Fibroblast of pulmonary artery (primary cell): ENCODE measurements at places on chromosomes 7 and 10.

- DNase-seq, result no peak
Measured at GRCh38 chr10:118339111-118339510, 3.0 kb downstream of the FAM204A start.

DNA sequence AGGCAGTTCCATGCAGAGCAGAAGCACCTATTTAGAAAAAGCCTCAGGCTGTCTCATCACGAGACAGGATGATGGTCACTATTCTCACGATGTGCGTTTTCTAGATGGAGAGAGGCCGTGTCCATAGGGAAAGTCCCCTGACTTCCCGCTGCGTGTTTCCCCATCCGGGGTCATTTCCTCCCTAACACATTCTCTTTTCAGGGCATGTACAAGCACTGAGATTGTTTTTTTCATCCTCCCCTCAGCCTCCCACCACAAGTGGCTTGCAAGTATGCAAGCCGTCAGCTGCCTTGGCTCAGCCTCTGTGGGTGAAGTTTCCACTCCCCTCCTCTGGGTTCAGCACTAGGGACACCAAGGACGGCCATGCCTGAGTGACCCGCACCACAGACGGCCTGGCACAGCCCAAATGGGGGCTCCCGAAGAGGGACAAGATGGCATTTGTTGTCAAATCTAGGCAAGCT, 2.7 kb upstream of the CALML5 start:
- DNase-seq, result peak; percentile 53

DNA sequence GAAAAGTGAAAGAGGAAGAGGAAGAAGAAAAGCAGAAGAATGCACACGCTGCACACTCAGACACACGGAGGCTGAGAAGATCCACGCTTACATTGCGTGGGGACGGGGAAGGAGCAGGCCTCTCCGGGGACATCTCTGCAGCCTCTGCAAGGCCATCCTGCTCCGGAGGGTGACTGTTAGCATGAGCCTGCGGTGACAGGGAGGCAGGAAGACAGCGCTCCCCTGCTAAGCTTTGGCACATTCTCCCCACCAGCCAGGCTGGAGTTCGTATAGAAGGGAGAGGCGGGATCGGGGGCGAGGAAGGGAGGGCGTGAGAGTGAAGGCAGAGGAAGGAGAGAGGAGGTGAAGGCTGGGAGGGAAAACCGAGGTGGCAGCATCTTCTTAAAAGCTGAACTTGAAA, 366.0 kb upstream of the SHH start:
- no peak for DNase-seq

GRCh38 chr10:30489346-30489745, 55.4 kb downstream of the MAP3K8 start:
- no peak for DNase-seq

GRCh38 chr10:12960941-12961340, 40.6 kb downstream of the CCDC3 start:
- no peak for DNase-seq

DNA sequence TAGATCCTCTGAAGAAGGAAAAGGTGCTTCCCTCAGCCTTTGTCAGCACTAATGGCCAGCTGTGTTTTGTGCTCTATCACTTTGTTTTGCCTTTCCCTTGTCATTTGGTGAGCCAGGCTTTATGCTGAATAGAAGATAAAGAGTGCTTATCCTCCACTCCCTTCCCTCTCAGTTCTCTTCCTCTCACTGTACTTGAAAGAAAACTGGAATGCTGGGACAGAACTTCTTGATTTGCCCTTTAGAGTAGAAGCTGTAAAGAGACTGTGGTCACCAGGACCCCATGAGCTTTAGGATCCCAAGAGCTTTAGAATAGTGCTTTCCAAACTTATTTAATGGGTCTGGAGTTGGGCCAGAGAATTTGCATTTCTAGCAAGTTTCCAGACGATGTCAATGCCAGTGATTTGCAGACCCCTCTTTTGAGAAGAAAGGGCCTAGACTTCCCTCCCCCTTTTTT, 81.4 kb downstream of the LRRC4 start:
- peak; percentile 16 for DNase-seq

DNA sequence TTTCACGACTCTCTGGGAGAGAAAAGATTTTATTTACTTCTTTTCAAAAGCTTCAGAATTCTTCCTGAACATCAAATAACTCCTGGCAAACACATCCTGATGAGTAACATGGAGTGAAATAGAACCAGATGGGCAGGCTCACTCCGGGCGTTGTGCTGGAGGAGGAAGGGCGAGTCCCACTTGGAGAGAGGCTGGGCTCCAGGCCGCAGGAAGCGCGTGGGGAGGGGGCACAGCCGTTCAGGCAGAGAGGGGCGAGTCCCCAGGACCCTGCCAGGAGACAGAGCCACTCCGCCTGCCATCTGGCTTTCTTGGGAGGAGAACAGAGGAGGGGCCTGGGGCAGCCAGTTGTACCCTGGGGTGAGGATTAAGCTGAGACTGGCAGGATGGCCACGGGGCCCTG, 265.9 kb upstream of the ZMIZ1 start:
- DNase-seq, result peak; percentile 55

GRCh38 chr10:126243306-126243705, 145.0 kb downstream of the ADAM12 start:
- DNase-seq, result no peak

DNA sequence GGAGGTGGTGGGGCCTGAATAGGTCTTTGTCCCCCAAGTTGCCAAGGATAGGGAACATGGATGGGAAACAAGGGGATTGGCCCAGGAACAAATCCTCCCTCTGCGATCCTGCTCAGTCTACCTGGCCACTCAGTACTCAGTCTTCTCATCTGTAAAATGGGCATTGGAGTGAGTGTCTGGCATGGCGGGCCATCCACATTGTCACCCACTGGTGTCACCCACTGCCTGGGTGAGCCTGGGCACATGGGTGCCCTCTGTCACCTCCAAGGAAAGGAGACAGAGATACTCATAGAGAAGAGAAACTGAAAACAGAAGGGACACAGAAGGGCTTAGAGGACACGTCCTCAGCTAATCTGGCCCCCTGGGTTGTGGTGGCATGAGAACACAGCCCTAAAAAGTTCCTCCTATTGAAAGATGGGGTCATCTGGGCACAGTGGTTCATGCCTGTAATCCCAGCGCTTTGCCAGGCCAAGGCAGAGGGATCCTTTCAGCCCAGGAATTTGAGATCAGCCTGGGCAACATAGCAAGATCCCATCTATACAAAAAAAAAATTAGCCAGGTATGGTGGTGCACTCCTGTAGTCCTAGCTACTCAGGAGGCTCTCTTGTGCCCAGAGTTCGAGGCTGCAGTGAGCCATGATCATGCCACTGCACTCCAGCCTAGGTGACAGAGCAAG, 12.5 kb upstream of the TNRC18 start:
- DNase-seq, result no peak

DNA sequence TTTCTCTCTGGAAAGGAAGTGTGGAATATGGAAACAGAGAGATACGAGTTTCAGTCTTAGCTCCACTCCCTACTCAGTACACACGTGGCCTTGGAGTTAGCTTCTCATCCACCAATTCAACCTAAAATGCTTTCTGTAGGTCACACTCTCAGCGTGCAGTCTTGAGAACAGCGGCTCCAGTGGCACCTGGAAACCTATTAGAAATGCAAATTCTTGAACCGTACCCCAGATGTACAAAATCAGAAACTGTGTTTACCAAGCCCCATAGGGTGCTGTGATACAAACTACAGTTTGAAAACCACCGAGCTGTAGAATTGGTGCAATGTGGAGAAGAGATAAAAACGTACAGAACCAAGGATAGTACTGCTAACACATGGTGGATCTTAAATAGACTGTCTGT, 91.1 kb upstream of the SP4 start:
- DNase-seq, result no peak

- DNase-seq, result no peak
Measured at GRCh38 chr10:17831896-17832295, 22.7 kb downstream of the MRC1 start.

- DNase-seq, result no peak
Measured at GRCh38 chr10:89785095-89785494, 83.7 kb downstream of the KIF20B start.

GRCh38 chr10:104580321-104580720, 60.8 kb upstream of the SORCS3 start:
- DNase-seq, result peak; percentile 50

DNA sequence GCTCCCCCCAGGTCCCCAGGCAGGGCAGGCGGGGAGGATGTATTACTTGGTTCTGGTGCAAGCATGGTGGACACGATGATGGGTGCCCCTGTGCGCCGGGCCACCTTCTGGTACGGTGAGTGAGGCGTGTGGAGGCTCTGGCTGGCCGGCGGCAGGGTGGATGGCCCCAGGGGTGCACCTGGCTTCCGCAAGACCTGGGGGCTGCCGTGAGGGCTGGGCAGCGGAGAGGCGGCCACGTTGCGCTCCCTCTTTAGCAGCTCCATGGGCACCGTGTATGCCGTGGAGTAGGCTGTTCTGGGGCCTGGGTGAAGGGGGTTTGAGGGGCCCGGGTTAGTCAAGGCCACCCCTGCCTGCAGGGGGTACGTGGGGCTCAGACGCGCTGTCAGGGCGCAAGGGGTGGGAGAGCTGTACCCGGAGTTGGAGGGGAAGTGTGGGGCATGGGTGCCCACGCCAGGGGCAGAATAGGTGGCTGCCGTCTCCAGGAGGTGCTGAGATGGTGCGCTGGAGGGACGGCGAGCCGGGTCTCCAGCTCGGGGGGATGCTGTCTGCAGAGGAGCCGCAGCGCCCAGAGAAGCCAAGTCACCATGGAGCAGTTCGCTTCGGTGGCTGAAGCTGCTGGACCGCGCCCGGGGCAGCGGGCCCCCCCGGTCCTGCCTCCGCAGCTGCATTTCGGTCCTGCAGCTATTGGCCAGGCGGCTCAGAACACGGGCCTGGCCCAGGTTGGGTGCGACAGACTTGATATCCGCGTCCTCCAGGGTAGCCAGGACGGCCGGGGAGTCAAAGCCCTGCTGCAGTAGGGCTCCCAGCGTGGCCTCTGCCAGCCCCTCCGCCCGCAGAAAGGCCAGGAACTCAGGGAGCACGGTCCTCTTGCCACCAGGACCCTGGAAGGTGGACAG, 84.4 kb downstream of the ZRANB1 start:
- no peak for DNase-seq

DNA sequence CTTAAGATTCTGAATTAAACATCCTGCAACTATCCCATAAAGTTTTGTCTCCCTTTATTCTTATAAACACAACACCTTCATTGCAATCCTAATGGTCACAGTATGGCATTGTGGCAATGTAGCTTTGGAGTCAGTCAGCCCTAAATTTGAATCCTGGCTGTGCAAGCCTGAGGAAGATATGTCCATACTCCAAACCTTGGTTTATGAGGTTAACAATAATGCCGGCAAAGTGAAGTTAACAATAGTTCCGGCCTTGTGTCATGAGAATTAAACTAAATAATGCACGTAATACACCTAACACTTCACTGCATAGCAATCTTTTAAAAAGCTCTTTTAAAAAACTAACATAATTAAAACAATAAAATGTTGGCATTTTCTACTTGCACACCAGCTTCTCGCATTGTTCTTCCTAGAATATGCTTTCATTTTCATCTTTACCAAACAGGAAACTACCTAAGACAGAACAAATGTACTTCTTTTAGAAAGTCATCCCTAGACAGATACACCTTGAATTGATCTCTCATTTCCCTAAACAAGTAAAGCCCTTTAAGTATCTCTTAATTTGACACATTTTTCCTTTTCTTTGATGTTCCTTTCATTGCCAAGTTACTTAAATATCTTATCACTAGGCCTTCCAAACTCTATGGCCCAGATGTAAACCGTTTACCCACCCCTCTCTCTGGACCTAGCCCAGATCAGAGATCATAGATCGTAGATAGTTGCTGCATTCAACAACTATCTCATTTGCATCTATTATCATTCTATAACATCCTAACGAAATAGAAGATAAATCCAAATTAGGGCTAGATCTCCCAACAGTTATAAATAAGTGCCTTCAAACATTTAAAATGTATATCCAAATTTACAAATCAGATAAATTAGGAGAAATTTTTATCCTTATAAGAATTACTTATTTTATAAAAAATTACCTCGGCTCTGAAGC, 66.7 kb downstream of the CREB3L2 start:
- no peak for DNase-seq

- no peak for DNase-seq
Measured at GRCh38 chr7:158957510-158957906, 101.2 kb downstream of the DYNC2I1 start.

GRCh38 chr10:96968682-96969423, 136.8 kb downstream of the LCOR start:
- no peak for DNase-seq

- DNase-seq, result no peak
Measured at GRCh38 chr7:90424720-90425119, 21.5 kb downstream of the CLDN12 start.

DNA sequence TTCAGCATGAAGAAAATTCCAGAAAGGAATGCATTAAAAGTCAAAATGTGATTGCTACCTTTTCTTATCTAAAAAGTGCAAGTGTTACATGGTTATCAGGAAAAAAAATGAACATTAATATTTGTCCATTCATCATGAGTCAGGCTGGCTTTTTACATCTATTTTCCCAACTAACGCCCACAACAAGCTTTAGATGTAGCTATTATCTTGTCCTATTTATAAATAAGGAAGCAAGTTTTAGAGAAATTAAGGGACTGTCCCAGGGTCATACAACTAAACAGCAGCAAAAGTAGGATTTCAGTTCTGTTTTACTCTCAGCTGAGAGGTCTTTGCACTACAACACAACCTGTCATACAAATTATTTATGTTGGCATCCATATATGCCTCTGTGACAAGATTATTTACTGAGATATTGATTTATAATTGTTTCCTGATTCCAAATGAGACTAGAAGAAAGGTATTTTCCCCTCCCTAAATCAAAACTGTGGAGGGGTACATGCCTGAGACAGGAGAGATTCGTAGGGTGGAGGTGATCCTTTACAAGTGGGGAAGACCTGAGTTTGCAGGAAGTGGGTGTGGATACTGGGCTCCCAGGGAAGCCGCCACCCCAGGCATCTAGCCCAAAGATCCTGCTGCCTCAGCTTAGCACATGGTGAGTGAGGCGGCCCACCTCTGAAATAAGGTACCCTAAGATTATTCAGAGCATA, 57.2 kb upstream of the ARID5B start:
- DNase-seq, result no peak

DNA sequence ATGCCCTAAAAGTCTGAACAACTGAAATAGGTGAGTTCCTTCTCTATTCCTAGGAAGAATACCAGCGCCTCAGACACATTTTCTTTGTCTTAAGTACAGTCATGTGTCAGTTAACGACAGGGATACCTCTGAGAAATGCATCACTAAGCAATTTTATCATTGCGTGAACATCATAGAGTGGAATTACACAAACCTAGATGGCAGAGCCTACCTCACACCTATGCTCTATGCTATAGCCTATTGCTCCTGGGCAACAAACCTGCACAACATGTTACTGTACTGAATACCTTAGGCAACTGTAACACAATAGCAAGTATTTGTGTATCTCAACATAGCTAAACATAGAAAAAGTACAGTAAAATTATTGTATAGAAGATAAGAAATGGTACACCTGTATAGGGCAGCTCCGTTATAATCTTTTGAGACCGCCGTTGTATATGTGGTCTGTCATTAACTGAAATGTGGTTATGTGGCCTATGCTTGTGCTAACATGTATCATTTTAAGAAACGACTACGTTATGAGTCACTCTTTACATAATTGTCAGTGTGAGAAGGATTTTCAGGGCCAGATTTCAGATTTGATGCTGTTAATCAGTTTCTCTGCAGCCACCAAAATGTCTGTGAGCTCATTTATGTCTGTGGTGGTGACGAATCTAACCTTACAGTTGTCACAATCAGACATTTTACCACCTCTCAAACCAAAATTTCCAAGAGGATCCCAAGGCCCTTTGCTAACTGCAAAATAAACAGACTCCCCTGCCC, 66.1 kb upstream of the STK17A start:
- DNase-seq, result no peak

GRCh38 chr10:46787321-46787615, 124.0 kb upstream of the PTPN20 start:
- DNase-seq, result peak; percentile 50
